Panc1 (cell line): ENCODE measurements at places on chromosomes 5 and 9. TPM values are rescaled to one million over a fixed set of nuclear protein-coding genes. Genes with fewer than 3 reads are reported as not detected.
A peak's percentile ranks its signal among the peaks of the same experiment; 100 is the strongest.

GRCh38 chr5:78808818-78809217 is 160.2 kb upstream of the LHFPL2 start:
- no peak overlapping the region for H3K4me3 ChIP-seq
- H3K27ac ChIP-seq, result no peak overlapping the region
- no peak for DNase-seq
- H3K36me3 ChIP-seq, result no peaks in the 10 kb centered on the region
- H3K4me1 ChIP-seq, result no peaks in the 10 kb centered on the region

GRCh38 chr5:95863383-95863757 is 40.8 kb upstream of the GLRX start:
- H3K27ac ChIP-seq, result no peak overlapping the region
- H3K4me3 ChIP-seq, result no peak overlapping the region
- DNase-seq, result no peak

GRCh38 chr5:146447734-146448380 is 724 bp downstream of the TCERG1 start:
- peaks cover 24% of the 10 kb centered on the region for H3K4me1 ChIP-seq
- DNase-seq, result no peak
- H3K27ac ChIP-seq, result peak overlapping the region; percentile 98
- H3K27me3 ChIP-seq, result no peaks in the 10 kb centered on the region
- H3K4me3 ChIP-seq, result peak overlapping the region; percentile 70
- H3K36me3 ChIP-seq, result no peaks in the 10 kb centered on the region; the same call in 1 of the 2 replicates

- H3K36me3 ChIP-seq, result no peaks in the 10 kb centered on the region
- no peak overlapping the region for H3K27ac ChIP-seq
- DNase-seq, result no peak
- H3K4me1 ChIP-seq, result no peaks in the 10 kb centered on the region
- no peaks in the 10 kb centered on the region for H3K27me3 ChIP-seq
These were observed 13.7 kb upstream of the DAB2IP start for GRCh38 chr9:121637713-121638220.

DNA sequence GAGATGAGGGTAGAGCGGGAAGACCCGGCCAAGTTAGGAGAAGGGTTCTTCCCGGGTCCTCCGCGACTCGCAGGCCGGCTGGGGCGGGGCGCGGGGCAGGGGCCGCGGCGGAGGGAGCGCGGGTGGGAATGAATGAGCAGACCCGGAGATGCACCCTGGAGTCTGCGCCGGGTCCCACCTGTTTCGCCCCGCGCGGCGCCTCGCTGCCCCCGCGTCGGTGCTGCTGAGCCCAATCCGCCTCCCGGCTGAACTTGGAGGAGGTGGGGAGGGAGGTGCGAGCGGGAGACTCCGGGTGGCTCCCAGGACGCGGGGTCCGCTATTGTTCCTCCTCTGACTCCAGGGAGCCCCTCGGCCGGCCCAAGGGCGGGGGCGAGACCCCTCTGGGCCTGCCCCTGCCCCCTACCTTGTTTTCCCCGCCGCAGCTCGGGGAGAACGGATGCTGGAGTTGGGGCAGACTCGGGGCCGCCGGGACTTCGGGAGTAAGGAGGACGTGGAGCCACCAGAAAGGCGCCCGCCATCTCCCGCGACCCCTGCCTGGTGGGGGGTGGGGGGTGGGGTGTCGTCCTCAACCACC is 659 bp downstream of the RAI14 start:
- no peak overlapping the region for H3K27ac ChIP-seq
- peaks cover 8% of the 10 kb centered on the region; the same call in 1 of the 2 replicates for H3K4me1 ChIP-seq

Gene SPAG8
- 0.90 TPM for total RNA-seq

- DNase-seq, result no peak
- H3K27ac ChIP-seq, result peak overlapping the region; percentile 54; the same call in 1 of the 2 replicates
- no peaks in the 10 kb centered on the region for H3K36me3 ChIP-seq
- H3K4me1 ChIP-seq, result peaks cover 21% of the 10 kb centered on the region
These were observed 723 bp downstream of the SNX18 start for GRCh38 chr5:54518146-54518817.

DNA sequence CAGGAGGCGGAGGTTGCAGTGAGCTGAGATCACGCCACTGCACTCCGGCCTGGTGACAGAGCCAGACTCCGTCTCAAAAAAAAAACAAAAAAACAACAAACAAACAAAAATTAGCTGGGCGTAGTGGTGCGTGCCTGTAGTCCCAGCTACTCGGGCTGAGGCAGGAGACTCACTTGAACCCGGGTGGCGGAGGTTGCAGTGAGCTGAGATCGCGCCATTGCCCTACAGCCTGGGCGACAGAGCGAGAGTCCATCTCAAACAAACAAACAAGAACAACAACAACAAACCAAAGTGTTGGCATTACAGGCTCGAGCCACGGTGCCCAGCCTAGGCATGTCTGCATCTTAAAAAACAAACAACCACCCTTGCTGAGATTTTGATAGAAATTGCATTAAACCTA is 12.2 kb downstream of the RNF44 start:
- no peaks in the 10 kb centered on the region; the same call in 1 of the 2 replicates for H3K4me1 ChIP-seq
- H3K36me3 ChIP-seq, result peaks cover 4% of the 10 kb centered on the region; the same call in 1 of the 2 replicates
- H3K27me3 ChIP-seq, result no peaks in the 10 kb centered on the region
- H3K27ac ChIP-seq, result no peak overlapping the region
- DNase-seq, result no peak

DNA sequence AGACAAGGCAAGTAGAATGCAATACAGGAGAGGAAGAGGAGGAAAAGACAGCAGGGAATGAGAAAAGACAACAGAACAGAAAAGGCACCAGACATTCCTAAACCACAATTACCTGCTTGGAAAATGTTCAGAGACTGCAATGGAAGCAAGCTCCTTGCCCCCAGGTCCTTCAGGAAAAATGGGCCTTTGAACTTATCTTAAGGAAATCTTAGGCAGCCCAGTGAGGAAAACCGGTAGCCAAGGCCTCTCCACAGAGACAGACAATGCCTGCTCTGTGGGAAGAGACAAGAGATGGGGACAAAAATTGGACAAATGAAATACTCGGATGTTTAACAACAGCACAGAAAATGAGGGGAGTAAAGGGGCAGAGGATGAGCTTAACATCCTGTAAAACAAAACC is 31.2 kb downstream of the HTR4 start:
- H3K4me1 ChIP-seq, result no peaks in the 10 kb centered on the region
- H3K36me3 ChIP-seq, result no peaks in the 10 kb centered on the region
- H3K27ac ChIP-seq, result no peak overlapping the region
- DNase-seq, result no peak
- no peak overlapping the region for H3K4me3 ChIP-seq
- no peaks in the 10 kb centered on the region for H3K27me3 ChIP-seq

- H3K4me3 ChIP-seq, result no peak overlapping the region
- no peaks in the 10 kb centered on the region for H3K27me3 ChIP-seq
- DNase-seq, result no peak
- no peaks in the 10 kb centered on the region for H3K36me3 ChIP-seq
These were observed 46.6 kb downstream of the ANGPTL2 start for GRCh38 chr9:127075624-127076372.

Gene POLR3G
- total RNA-seq, result 23.4 TPM
